ENCODE measurements at places on chromosomes 16 and 17.

GRCh38 chr16:72921106-72921505, 126.8 kb downstream of the ZFHX3 start:
- no peaks in the 10 kb centered on the region for H3K27me3 ChIP-seq
- no peak overlapping the region for H3K4me3 ChIP-seq
- H3K4me1 ChIP-seq: no peaks in the 10 kb centered on the region
- H3K27ac ChIP-seq: no peak overlapping the region

DNA sequence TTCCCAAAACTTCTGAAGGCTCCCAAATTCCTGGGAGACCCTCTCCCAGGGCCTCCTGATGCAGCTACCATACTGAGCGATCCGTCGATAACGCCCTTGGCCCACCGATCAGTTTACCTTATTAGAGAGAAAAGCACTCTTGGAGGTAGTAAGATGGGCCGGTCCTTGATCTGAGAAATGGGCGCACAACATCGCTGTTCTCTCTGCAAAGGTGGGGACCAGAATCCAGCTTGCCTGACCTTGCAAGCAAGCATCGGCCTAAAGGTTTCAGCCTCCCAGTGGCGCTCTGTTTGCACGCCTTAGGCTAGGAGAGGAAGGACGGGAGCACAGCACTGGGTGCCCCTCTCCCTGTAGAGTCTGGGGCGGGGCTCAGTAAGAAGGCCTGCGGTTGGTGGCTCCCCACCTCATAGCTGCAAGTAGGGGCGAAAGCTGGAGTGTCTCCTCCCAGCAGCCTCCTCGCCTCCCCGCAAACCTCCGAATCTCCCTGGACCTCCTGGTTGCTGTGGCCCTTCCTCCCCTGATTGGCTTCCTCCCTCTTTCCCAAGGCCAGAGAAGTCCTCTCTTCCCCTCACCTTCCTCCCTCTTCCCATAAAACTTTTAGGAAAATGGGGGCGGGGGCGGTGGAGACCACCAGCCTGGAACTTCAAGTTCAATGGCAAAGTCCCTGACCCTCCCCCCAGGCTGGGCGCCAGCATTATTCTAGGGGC, at the start of gene PRAC1:
Gene PRAC1 (minus strand): TSS at position 318 of the 707 bp plus-strand sequence. CDS start 126 bp downstream, at position 192.
- H3K27me3 ChIP-seq: peaks cover 91% of the 10 kb centered on the region
- no peak within 1 kb of the TSS for H3K27ac ChIP-seq
- no peaks in the 10 kb centered on the region for H3K36me3 ChIP-seq
- H3K4me3 ChIP-seq: peak within 1 kb of the TSS; percentile 49

DNA sequence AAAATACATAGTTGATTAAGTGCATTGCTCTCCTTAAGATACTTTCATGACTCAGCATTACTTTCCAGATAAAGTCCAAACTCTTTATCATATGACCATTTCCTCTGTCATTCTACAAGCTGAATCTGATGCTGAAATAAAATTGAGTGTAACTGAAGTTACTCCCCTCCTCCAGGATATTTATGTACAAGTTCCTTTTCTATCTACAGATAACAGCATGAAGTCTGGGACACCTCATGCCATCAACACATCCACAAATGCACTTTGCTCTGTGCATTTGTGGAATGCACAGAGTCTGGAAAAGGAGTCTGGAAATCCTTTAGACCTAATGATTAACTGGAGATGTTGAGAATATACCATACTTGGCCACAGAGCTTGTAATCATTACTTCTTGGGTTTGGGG, 60.5 kb downstream of the ACSM2B start:
- no peaks in the 10 kb centered on the region for H3K4me1 ChIP-seq
- no peak overlapping the region for H3K27ac ChIP-seq
- no peaks in the 10 kb centered on the region for H3K36me3 ChIP-seq
- no peak for DNase-seq

- DNase-seq: no peak
- H3K4me1 ChIP-seq: no peaks in the 10 kb centered on the region
- peaks cover 95% of the 10 kb centered on the region for H3K27me3 ChIP-seq
These were observed 25.2 kb upstream of the PHB1 start for GRCh38 chr17:49439673-49440571.

GRCh38 chr17:8029121-8029520, 9.7 kb upstream of the ALOX15B start:
- no peak overlapping the region for H3K27ac ChIP-seq
- peaks cover 73% of the 10 kb centered on the region for H3K27me3 ChIP-seq
- H3K36me3 ChIP-seq: no peaks in the 10 kb centered on the region
- H3K4me3 ChIP-seq: no peak overlapping the region
- H3K4me1 ChIP-seq: no peaks in the 10 kb centered on the region

DNA sequence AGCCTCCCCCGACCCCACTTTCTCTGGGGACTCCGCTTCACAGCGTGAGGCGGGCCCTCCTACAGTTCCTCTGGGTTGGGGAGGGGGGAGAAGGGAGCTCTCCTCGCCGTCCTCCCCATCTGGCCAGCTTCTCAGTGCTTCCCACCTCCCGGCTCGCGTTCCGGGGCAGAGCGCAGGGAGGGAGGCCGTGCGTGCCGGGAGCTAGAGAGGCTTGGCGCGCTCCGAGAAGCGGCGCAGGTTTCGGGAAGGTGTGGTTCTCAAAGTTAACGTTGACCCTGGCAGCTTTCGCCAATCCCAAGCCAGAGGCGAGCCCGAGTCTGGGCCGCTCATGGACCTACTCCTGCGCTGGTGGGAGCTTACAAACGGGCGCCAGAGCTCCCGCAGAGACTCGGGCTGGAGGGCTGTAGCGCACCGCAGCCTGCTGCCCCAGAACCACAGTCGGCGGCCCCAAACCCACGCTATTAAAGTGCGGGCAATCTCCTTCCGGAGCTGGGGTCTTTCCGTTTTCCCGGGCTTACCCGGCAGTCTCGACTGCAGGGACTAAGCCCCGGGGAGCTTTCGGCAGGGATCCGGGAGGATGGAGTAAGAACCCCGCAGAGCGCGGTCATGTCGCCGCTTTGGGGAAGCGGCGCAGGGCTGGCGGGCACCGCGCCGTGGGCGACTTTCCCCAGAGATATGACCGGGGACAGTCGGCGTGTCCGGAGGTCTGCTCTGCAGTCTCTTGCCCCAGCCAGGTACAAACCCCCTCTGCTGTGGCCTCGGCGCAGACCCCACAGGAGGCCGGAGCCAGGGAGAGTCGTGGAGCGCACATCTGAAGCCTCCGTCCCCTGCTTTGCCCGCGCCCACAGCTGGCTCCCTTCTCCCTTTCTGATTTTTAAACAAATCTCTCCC, 787 bp downstream of the CDH11 start:
- no peak overlapping the region for H3K27ac ChIP-seq
- H3K27me3 ChIP-seq: no peaks in the 10 kb centered on the region
- H3K4me1 ChIP-seq: no peaks in the 10 kb centered on the region
- H3K36me3 ChIP-seq: no peaks in the 10 kb centered on the region
- no peak overlapping the region for H3K4me3 ChIP-seq
- DNase-seq: no peak

DNA sequence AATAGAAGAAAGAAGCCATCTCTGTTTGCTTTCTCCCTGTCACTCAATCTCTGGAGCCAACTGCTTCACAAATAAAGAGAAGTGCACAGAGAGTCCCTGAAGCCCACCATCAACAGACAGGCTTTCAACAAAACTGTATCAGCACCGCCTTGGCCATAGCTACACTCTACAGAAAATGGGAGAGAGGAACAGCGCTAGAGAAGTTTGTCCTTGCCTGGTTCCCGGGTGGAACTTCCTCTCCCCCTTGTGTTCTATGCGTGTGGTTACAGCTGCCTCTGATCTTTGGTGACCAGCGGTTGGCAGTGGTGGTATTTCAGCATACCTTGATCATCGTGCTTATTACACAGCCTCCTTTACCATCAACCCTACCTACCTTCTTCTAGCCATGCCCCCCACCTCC, 91.4 kb upstream of the CCL2 start:
- H3K27ac ChIP-seq: no peak overlapping the region
- H3K27me3 ChIP-seq: no peaks in the 10 kb centered on the region
- no peaks in the 10 kb centered on the region for H3K36me3 ChIP-seq
- peak; percentile 22 for DNase-seq
- H3K4me3 ChIP-seq: no peak overlapping the region
- no peaks in the 10 kb centered on the region for H3K4me1 ChIP-seq

GRCh38 chr17:66537502-66537901, 235.1 kb downstream of the PRKCA start:
- no peak overlapping the region for H3K4me3 ChIP-seq
- no peak for DNase-seq
- no peaks in the 10 kb centered on the region for H3K27me3 ChIP-seq
- no peak overlapping the region for H3K27ac ChIP-seq
- peaks cover 19% of the 10 kb centered on the region for H3K4me1 ChIP-seq

- no peaks in the 10 kb centered on the region for H3K27me3 ChIP-seq
- peaks cover 89% of the 10 kb centered on the region for H3K4me1 ChIP-seq
- peaks cover 6% of the 10 kb centered on the region for H3K36me3 ChIP-seq
These were observed 6.7 kb downstream of the PLA2G15 start for GRCh38 chr16:68251832-68252231.

DNA sequence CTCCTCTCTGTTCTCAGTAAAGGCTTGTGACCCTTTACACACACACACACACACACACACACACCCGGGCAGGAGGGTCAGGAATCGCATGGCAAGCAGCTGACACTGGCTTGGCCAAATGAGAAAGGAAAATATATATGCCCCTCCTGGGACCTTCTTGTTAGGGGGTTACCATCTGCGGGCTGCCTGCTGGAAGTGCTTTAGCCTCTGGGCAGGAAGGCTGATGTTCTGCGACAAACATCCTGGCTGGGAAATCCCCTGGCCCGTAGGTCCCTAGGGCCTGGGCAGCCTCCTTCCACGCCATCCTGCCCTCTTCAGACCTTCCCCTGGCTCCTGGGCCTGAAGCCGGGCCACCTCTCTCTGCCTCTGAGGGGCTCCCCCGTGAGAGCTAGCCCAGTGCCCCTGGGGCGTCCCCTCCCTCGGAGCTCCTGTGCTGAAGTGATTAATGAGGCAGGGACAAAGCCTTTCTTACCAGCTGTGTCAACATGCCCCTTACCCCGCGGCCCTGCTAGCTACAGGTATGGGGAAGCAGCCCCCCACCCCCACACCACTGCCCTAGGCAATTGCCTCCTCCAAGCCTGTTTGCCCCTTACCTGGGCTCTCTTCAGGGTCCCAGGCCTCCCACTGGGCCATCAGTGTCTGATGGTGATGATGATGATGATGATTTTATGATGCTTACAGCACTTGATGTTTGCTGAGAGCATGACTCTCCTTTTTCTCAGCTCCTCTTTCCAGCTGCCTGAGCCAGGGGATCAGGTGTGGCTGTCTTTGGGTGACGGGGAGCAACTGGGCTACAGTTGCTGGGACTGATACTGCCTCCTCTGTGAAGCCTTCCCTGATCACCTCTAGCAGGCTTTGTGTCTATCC, 32.8 kb upstream of the ETV4 start:
- no peak overlapping the region for H3K4me3 ChIP-seq
- DNase-seq: peak; percentile 35
- peaks cover 10% of the 10 kb centered on the region for H3K4me1 ChIP-seq
- peaks cover 38% of the 10 kb centered on the region for H3K27me3 ChIP-seq

- DNase-seq: no peak
- H3K36me3 ChIP-seq: no peaks in the 10 kb centered on the region
- no peak overlapping the region for H3K4me3 ChIP-seq
- no peaks in the 10 kb centered on the region for H3K4me1 ChIP-seq
- no peaks in the 10 kb centered on the region for H3K27me3 ChIP-seq
These were observed 60.2 kb downstream of the CMC2 start for GRCh38 chr16:80946481-80946880.

GRCh38 chr17:79438546-79439334, 172.1 kb downstream of the RBFOX3 start:
- no peak for DNase-seq
- no peak overlapping the region for H3K27ac ChIP-seq
- no peak overlapping the region for H3K4me3 ChIP-seq
- peaks cover 95% of the 10 kb centered on the region for H3K27me3 ChIP-seq

- H3K4me3 ChIP-seq: no peak overlapping the region
- no peak overlapping the region for H3K27ac ChIP-seq
- no peaks in the 10 kb centered on the region for H3K36me3 ChIP-seq
- H3K27me3 ChIP-seq: no peaks in the 10 kb centered on the region
These were observed 157.8 kb downstream of the AXIN2 start for GRCh38 chr17:65403626-65404025.

DNA sequence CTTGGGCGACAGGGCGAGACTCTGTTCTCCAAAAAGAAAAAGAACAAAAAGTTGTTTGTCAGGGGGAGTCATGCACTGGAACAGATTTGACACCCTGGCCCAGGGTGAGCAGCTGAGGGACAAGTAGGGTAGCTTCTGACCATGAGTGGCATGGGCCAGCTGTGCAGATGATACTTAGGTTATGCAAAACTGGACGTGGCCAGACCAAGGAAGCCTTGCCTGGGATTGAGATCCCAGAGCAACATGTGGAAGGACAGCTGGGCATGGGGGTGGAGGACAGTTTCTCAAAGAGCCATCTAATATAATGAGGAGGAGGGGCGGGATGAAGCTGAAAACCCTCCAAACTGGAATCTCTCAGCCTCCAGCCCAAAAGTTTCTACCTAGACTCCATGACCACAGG, 19.6 kb upstream of the SLC35B1 start:
- H3K4me1 ChIP-seq: no peaks in the 10 kb centered on the region
- H3K36me3 ChIP-seq: 0 out of 2 replicates have a peak, but pooled peaks cover 5% of the 10 kb centered on the region
- H3K27ac ChIP-seq: no peak overlapping the region
- no peaks in the 10 kb centered on the region for H3K27me3 ChIP-seq

DNA sequence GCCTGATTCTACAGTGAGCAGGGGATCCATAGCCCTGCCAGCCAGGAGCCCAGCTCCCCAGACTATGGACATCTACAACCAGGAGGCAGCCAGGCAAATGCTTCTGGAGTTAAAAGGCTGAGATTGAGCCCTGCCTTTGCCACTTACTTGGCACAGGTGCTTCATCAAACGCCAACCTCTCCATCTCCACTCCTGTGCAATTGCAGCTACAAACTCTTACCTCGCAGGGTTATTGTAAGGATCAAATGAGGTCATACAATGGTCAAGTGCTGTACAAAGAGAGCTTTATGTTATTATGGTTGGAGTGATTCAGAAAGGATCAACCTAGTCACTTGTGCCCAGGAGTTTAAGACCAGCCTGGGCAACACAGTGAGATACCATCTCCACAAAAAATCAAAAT, 9.8 kb upstream of the MYO18A start:
- H3K27ac ChIP-seq: no peak overlapping the region
- no peaks in the 10 kb centered on the region for H3K4me1 ChIP-seq
- H3K27me3 ChIP-seq: no peaks in the 10 kb centered on the region
- H3K36me3 ChIP-seq: no peaks in the 10 kb centered on the region
- no peak overlapping the region for H3K4me3 ChIP-seq

GRCh38 chr17:38786372-38786771, 13.0 kb downstream of the PIP4K2B start:
- H3K4me1 ChIP-seq: no peaks in the 10 kb centered on the region
- H3K27me3 ChIP-seq: no peaks in the 10 kb centered on the region
- no peak overlapping the region for H3K4me3 ChIP-seq
- no peak overlapping the region for H3K27ac ChIP-seq
- H3K36me3 ChIP-seq: 0 out of 2 replicates have a peak, but pooled peaks cover 3% of the 10 kb centered on the region

DNA sequence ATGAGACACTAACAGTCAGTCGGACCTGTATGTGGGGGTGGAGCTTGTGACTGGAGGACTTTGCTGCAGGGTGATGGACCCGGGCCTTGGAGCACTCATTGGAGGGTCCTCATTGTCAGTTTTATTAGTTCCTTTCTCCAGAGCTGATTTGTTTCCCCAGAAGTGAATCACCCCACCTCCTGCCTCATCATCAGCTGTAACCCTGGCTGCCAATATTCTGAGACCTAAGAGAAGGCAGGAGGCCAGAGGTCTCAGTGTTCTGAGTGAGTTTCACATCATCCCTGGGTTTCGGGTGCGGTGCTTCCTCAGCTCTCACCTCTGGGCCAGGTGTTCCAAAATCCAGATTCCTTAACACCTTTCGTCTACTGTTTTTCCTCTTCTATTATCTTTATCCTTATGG, 49.9 kb upstream of the KIFC3 start:
- H3K4me1 ChIP-seq: peaks cover 16% of the 10 kb centered on the region
- no peaks in the 10 kb centered on the region for H3K27me3 ChIP-seq
- no peak overlapping the region for H3K4me3 ChIP-seq
- H3K27ac ChIP-seq: peak overlapping the region; percentile 2
